ENCODE measurements at places on chromosomes 2 and 18.

DNA sequence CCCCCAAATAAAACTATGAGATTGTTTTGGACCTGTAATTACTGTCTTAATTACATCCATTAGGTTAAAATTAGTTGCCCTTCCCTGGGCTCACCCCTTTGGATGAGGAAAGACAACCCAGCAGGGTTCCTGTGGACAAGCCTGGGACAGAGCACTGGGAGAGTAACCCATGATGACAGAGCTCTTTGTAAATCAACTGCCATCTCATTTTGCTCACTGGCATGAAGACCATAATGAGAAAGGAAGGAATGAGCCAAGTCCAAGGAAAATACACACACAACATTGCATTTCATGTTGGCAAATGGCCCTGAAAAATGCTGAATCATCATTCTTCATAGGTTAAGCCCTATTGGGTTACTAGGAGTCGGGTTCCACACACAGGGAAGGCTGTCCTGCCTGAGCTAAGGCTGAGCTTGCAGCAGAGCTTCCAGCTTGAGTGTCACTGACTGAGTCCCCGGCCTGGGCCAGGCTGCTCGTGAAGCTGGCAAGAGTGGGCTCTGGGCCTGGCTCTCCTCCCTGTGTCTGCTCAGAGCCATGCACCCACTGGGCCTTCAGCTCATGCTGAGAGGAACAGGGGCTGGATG lies 94.1 kb upstream of the ACAA2 start:
- DNase-seq = no peak

DNA sequence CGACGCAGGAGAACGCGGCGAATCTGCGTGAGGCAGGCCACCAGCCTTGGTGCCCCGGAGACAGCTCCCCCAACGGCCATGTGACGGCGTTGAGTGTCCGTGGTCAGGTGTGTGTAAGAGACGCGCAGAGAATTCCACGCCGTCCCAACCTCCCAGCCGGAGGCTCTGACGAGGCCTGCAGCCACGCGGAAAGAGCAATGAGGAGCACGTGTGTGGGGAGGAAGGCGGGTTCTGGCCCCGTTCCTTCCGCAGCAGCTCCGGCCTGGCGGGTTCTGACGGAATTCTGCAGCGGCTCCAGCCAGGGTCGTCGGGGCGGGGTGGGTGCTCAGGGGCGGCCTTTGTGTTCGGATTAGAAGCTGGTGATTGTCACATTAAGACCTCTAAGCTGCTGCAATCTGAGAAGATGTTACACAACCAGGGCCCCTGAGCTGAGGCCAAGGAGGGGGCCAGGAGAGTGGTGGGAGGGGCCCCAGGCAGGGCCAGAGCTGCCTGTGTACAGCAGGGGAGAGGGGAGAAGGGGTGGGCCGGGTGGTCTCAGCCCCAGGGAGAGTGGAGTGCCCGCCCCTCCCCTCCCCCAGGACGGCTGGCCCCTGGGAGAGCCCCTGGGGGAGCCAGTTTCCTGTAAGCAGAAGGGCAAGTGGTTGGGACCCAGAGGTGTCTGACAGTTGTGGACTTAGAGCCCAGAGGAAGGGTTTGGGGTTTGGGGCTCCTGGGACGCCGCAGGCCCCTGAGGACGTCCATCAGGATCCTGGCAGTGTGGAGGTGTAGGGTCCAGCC lies 5.1 kb upstream of the GAL3ST2 start:
- no peak for DNase-seq

DNA sequence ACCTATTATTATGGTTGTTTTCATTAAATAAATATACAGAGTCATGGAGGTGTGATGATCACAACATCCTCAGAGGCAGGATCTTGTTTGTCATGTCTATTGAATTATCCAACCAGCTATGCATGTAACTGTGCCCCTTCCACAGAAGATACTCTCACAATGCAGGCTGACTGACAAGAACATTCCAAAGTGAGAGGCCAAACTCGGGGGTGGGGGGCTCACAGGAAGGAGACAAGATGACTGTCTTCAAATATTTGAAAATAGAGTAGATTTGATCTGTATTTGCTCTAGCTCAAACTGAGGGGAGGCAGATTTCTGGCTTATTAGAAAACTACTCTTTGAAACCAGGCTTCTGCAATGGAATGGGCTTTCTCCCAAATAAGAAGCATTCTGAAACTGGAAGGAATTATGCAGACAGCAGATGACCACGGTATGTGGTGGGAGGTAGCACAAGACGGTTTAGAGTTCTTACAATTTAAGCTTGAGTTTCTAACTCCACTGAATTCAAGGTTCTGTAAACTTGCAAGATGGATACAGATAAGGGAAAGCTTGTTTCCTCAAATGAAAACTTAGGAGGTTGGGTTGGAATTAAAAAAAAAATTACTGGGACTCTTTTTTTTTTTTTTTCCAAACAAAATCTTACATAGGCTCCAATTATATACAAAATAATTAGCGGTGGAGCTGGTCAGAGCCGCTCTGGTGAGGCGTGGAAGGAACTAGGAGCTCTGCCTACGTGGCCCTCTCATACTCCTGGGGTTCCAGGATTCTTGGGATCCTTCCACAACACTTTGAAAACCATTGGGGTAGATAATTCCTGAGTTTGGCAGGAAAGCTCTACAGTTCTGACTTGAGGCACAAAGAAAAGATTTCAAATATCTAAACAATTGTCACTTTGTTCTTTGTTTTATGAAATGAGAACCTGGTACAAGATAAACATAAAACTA lies 79.3 kb downstream of the PLA2R1 start:
- DNase-seq = no peak

DNA sequence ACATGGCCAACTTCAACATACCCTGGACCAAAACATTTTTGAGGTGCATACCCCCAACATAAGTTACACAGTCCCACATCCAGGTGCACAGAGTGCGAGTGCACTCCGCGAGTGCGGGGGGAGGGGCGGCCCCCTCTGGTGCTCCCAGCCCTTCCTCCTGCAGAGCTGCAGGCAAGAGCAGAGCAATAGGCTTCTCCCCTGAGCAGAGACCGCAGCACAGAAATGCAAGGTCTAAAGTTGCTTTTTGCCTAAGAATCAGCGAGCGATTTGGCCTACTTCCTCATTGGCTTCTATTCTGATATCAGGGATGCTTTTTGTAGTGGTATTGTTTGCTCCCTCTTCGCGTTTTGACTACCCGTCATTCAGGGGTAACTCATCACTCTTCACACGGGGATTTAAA lies 40.6 kb downstream of the BOLA3 start:
- DNase-seq = no peak

DNA sequence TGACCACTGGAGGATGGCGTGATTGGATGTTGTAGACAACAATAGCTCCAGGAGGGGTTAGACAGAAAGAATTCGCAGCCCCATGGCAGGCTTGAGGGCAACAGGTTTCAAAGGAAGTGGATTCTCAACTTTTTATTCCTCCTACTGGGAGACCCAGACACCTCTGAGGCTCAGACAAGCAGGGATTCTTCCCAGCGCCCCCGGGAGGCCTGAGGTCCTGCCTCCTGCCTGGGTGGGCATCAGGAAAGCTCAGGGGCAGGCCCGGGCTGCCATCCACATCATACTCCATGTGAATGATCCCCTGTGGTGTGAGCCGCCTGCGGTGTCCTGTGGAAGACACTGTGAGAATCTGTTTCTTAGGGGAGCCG lies 203.5 kb downstream of the CYP26B1 start:
- no peak for DNase-seq

DNA sequence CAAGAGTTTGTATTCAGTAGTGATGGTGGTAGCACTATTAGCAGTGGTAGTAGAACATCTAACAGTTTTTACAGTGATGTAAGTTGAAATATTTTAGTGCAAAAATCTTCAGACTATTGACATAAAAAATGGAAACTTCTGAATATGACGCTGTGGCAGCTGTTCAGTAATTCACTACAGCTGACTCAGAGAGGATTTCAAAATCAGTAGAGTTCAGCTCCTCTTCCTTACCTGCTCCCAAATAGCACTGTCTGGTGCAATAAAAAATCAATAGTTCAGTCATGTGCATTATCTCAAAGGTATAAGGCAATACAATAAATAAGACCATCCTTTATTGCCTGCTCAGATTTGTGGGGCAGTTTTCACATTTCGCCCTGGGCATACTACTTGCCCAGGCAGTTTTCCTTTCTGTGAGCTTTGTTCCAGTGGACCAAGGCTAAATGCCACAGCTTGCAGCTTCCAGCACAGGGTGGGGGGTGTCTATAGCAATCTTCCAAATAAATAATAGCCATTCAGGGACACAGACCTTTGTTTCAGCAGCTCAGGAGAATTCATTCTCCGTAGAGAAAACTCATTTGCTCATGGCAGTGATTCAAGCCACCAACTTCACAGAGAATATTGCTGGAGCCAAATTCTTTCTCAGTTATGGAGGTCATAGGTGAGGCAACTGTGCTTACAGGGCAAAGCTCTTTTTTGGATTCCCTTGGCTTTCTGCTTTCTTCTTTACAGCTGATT lies 33.9 kb upstream of the GORASP2 start:
- DNase-seq = peak; percentile 13

DNA sequence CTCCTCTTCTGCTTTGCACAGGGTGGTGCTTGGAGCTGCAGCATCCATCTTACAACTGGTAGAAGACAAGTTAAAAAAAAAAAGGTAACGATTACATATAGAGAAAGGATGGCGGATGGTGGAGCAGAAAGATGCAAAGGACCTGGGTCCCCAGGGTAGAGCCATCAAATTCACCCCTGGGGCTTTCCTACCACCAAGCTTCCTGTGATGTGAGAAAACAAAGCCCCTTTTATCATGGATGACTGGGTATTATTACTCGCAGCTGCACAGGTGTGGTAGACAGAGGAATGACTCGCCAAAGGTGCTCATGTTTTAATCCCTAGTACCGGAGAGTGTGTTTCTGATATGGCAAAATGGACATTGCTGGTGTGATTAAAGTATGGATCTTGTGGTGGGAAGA lies 1.3 kb upstream of the ACOXL start:
- DNase-seq = no peak

- DNase-seq = no peak
Measured at GRCh38 chr2:95215018-95215612, 7.8 kb downstream of the ZNF892 start.

GRCh38 chr2:70904371-70905216 lies 31.1 kb upstream of the ATP6V1B1 start:
- DNase-seq = no peak

DNA sequence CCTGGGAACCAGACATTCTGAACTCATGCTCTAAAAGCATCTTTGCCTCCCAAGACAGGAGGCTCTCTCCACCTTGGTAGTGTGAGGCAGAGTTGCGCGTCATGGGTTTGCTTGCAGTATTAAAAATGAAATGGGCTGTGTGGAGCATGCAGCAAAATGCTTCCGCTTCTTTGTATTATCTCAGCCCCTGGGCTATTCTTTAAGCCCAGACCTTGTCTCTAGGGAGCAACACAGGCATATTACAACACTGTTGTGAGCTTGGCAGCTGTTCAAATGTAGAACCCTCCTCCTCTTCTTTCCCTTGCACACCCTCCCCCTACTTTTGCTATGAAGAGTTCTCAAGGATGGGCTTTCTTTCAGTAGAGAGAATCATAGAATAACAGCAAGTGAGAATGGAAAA lies 185.1 kb upstream of the LHCGR start:
- no peak for DNase-seq

DNA sequence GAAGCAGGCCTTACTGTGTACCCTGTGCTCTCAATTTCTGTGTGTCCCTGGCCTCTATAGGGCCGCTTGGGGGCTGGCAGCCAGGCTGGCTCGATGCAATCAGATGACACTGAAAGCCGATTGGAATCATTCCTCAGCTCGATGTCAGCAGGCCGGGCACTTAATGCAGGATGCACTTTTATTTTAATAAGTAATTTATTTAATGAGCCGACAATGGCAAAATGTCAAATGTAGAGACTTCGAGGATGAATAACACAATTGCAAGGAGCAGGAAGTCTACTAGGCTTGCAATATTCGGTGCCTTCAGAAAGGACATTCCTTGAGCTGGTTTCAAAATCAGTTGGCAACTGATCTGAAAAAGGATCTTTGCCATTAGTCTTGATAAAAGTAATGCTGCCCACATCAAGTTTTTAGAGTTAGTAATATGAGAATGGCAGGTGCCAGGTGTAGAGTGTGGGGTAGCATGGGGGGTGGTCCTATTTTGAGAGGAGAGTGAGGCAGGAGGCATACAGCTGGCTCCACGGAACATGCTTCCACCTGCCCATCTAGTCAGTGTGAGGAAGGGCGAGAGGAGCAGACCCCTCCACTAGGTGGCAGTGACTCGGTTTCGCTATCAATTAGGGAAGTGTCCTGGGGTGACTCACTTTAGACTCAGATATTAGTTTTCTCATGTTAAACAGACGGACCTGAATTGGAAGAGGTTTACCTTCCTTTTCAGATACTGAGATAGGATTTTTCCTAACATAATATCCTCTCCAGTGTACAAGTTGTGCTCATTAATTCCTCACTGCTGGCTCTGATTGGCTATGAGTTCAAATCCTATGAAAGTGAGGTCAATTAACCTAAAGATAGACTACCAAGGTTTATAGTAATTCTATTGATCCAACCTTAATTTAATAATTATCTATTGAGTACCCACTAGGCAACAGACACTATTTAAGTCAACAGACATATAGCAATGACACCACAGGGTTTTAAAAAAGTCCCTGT lies 80.9 kb downstream of the NABP1 start:
- peak; percentile 88 for DNase-seq
